Endothelial cell (in vitro differentiated cells): ENCODE measurements at places on chromosomes 2 and 18.
A peak's percentile ranks its signal among the peaks of the same experiment; 100 is the strongest.

GRCh38 chr18:37742436-37742835, 176.8 kb upstream of the CELF4 start:
- no peaks in the 10 kb centered on the region for H3K27me3 ChIP-seq
- no peak overlapping the region for H3K4me3 ChIP-seq
- DNase-seq: no peak
- no peaks in the 10 kb centered on the region for H3K36me3 ChIP-seq
- H3K27ac ChIP-seq: no peak overlapping the region
- H3K4me1 ChIP-seq: no peaks in the 10 kb centered on the region

- H3K27ac ChIP-seq: no peak overlapping the region
- no peaks in the 10 kb centered on the region for H3K4me1 ChIP-seq
- no peak for DNase-seq
Measured at GRCh38 chr2:100140582-100140981, 1.8 kb downstream of the AFF3 start.

DNA sequence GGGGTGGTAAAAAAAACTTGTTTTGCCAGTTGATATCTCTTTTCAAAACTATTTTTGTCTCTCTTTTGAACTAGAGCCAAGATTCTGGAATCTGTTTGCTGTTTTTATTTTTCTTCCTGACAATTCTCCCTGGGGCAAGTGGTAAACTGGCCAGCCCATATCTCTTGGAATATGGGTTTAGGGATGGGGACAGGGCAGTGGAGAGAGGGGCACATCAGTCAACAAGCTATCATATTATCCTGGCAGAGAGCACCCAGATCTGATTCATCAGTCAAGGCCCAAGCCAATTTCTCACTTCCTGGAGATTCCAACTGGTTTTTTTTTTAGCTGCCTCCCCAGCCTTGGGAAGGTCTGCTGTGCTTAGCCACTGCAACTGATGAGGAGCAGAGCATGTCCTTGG, 52.3 kb downstream of the ARHGAP28 start:
- peaks cover 84% of the 10 kb centered on the region for H3K4me1 ChIP-seq
- H3K27ac ChIP-seq: peak overlapping the region; percentile 89
- DNase-seq: no peak

GRCh38 chr2:219460424-219460926, 25.8 kb downstream of the SPEG start:
- no peaks in the 10 kb centered on the region for H3K36me3 ChIP-seq
- no peak overlapping the region for H3K4me3 ChIP-seq
- H3K4me1 ChIP-seq: peaks cover 2% of the 10 kb centered on the region
- H3K27ac ChIP-seq: no peak overlapping the region

DNA sequence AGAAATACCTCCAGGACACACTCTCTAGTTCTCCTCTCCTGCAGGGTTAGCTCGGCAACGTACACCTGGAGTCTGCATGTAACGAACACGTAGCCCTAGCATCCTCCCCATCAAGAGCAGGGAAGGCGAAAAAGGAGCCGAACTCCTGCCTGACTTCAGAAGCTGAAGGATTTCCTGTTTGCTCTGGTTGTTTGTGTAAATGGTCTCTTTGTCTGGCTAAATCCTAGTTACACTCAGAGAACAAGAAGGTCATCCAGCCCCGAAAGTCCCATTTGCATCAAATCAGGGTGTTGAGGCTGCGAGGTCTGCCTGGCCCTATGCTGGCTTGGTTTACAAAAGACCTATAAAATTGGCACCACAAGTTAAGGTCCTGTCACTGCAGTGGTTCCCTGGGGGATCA, 66.4 kb upstream of the POMC start:
- H3K4me1 ChIP-seq: peaks cover 13% of the 10 kb centered on the region
- peaks cover 32% of the 10 kb centered on the region for H3K36me3 ChIP-seq
- peaks cover 5% of the 10 kb centered on the region for H3K27me3 ChIP-seq
- peak overlapping the region; percentile 37 for H3K4me3 ChIP-seq
